ENCODE measurements at places on chromosomes 2 and 18.

DNA sequence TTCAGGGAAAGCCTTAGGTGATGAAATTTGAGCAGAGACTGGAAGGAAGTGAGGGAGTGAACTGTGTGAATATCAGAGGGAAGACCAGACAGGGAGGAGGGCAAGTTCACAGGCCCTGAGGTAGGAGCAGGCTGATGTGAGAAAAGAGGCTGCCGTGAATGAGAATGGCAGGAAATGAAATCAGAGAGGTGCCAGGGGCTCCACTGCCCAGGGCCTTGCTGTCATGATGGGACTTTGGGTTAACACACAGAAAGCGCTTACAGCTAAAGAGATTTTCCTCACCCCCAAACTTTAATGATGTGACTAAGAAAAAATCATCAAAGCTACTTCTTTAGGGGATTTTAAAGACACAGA is 53.8 kb downstream of the MARCHF4 start:
- no peak for DNase-seq

- no peak for DNase-seq
These were observed 27.9 kb upstream of the GLI2 start for GRCh38 chr2:120707816-120708215.

DNA sequence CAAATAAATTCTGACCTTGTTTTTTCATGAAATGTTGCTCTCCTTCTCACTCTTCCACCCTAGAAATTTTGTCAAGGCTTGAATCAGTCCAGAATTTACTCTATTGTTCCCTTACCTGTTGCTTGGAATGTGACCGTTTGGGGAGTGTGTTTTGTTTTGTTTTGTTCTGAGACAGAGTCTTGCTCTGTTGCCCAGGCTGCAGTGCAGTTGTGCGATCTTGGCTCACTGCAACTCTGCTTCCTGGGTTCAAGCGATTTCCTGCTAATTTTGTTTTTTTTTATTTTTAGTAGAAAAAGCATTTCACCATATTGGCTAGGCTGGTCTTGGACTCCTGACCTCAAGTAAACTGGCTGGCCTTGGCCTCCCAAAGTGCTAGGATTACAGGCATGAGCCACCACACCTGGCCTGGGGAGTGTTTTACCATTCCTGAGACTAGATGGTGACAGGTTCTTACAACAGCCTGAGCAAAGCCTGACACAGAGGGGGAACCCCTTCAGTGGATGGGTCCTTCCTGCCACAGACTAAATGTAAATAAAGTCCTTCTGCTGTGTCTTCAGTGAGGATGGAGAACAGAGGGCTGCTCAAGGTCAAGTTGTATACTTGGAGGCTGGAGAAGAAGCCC is 52.0 kb downstream of the HAUS1 start:
- DNase-seq: no peak

GRCh38 chr2:31937741-31938140 is 73.1 kb downstream of the MEMO1 start:
- DNase-seq: peak; percentile 18

GRCh38 chr18:46160050-46160798 is 56.0 kb downstream of the HAUS1 start:
- no peak for DNase-seq

DNA sequence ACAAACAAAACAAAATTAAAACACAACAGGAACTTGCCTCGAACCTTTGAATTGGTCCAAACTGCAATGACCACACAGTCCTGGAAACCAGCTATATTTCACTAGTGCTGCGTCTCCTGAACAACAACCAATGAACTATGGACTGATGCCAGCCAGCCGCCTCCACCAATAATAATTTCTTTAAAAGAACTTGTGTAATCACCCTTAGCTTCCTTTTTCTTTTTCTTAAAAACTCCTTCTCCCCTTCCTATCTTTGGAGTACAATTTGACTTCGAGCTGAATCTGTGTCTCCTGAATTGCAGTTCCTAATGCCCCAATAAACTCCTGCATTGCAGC is 1.6 kb upstream of the CXXC1 start:
- no peak for DNase-seq

GRCh38 chr18:51279367-51279984 is 82.0 kb upstream of the MEX3C start:
- no peak for DNase-seq

DNA sequence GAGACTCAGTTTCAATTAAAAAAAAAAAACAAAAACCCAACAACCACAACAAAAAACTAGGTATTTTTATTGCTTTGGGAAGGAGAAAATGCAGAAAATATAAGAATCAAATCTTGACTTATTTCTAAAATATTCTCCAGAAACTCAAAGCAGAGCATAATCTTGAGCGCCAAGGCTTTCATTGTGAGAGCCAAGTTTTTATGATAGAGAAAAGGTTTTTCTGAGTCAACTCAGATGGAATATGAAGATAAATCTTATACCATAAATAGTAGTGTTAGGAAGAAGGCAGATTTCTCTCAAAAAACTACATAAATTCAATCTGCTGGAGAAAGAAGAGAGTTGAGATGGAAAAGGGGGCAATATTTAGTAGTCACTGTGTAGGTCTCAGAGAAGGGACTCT is 121.2 kb upstream of the OSR1 start:
- DNase-seq: no peak

- DNase-seq: no peak
These were observed 14.3 kb downstream of the KCNG2 start for GRCh38 chr18:79812052-79812451.

DNA sequence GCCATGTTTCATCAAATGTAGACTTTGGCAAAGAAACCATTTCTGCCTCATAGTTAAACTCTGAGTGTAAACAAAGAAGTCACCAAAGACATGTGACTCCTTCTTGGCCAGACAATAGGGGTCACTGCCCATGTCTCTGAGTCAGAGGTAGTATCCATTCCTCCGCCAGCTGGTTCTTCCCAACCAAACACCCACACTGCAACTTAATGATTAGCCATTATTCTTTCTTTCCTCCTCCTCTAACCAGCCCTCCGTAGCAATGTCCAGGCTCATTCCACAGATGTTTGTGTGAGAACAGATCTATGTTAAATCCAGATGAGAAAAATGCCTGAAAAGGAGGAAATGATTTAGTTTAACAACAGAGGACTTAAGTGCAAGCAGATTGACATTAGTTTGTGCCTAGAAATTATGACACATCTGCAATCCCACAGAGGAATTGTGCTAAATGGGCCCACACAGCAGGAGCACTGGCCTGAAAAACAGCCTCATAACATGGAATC is 127.9 kb upstream of the SH3BP4 start:
- peak; percentile 93 for DNase-seq

DNA sequence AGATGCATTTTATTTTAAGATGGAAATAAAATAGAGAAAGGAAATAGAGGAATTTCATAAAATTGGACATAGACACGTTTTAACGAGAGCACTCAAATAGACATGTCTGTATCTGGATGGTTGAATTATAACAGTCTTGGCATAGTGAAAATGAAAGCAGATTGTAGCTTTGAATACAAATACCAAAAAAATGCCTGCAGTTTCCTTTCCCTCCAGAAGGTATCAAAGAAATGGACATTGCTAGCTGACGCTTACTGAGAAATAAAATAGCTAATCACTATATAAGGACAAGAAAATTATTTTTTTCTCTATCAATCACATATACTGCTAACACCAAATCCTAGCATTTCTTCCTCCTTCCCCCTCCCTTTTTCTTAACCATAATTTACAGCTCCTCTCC is 11.4 kb upstream of the MAPRE2 start:
- DNase-seq: peak; percentile 28

DNA sequence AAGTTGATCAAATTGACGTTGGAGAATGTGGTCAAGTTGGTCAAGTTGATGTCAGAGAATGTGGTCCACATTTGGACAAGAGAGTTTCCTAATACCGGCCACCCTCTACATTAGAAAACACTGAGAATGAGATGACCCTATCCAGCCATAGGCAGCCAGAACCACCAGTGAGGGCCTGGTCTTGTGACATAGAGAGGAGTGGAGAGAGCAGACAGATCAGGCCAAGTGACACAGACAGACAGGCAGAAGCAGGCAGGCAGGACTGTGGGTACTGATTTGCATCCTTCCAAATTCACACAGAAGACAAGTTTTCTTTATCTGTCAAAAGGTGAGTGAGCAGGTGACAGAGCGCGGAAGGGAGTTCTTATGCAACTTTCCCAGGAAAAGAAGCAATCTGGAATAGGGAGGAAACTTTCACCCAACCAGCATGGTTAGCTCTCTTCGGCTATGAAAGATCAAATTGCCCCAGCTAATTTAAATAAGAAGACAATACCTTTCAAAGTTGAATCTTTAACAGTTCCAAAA is 109.1 kb upstream of the PID1 start:
- DNase-seq: no peak

GRCh38 chr2:144477281-144477956 is 42.5 kb downstream of the ZEB2 start:
- no peak for DNase-seq

DNA sequence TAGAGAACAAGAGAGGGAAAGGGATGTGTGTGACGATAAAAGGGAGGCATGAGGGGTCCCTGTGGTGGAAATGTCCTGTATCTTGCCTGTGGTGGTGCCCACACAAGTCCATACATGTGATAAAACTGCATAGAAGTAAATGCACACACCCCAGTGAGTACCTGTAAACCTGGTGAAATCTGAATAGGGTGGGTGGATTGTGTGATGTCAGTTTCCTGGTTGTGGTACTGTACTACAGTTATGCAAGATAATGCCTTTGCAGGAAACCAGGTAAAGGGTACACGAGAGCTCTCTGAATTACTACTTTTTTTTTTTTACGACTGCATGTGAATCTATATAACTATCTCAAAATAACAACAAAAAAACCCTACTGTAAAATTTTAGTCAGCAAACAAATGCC is 22.1 kb downstream of the SERPINE2 start:
- DNase-seq: no peak

DNA sequence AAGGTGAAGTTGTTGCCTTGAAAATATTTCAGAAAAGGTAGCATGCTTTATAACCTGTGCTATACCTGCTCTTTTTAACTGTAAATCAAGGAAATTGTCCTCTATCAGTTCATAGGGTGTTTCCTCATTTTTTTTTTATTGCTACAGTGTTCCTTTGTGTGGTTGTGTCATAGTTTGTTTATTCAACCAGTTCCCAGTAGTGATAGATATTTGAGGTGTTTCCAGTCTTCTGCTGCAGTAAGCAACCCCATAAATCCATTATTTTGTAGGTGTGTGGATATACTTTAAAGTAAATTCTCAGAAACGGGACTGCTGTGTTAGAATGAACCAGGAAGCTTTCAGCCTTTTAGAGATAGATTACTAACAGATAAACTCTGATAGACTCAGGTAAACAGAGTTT is 39.6 kb downstream of the SEMA4F start:
- no peak for DNase-seq

Data from GM03348 (cell line).